ENCODE measurements at places on chromosomes 5 and 9.

DNA sequence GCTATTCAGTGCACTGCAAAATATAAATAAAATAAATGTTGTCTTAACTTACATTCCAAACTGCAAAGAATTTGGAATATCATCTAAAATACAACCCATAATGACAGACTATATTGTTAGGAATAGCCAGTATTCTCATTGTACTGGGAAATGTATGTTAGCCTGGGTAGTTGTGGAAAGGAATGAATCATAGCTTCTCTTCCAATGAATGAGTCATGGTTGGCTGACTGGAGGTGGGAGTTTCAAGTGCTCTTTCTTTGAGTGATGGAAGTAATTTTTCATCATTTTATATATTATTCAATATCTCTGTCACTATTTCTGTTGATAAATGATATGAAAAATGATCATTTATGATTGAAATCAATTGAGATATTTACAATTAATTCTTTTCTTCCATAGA, 158.6 kb upstream of the ARRDC3 start:
- DNase-seq, result no peak

DNA sequence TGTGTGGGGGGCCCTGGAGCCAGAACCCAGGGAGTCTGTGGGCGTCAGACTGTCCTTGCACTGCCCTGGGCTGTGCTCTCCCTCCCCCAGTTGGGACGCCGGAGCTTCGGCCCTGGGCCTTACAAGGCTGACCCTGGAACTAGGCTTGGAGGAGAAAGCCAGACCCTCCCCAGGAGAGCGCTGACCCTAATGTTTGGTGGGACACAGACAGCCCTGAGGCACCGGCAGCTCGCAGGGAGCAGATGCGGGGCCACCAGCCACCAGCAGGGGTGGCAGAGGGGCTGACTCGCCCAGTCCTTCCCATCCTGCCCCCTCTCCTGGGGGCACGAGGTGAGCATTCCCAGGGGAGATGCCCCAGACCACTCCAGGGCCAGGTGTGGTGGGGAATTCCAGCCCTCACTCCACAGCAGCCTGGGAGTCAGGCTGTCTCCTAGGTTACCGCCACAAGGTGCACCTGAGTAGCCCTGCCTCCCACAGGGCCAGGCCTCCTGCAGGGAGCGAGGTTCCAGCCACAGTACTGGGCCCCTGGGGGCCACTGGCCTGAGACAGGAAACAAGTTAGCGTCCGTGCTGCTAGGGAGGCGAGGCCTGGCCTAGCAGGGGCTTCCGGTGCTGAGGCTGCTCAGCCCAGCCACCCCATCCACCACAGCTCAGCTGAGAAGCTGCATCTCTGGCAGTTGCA, 134.6 kb downstream of the OLFM1 start:
- DNase-seq, result no peak

DNA sequence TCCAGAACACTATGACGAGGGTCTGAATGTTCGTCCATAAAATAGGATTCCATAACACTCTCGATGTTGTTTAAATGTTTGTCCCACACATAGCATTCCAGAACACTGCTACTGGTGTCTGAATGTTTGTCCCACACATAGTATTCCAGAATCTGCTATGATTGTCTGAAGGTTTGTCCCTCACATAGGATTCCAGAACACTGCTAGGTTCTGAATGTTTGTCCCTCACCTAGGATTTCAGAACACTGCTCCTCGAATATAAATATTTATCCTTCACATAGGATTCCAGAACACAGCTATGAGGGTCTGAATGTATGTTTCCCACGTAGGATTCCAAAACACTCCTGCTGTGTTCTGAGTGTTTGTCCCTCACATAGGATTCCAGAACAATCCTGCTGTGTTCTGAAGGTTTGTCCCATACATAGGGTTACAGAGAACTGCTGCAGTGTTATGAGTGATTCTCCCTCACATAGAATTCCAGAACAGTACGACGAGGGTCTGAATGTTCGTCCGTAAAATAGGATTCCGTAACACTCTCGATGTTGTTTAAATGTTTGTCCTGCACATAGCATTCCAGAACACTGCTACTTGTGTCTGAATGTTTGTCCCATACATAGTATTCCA, 215.3 kb downstream of the FOXD4L6 start:
- DNase-seq, result no peak

- no peak for DNase-seq
Measured at GRCh38 chr5:173187054-173187743, 42.9 kb downstream of the BNIP1 start.

DNA sequence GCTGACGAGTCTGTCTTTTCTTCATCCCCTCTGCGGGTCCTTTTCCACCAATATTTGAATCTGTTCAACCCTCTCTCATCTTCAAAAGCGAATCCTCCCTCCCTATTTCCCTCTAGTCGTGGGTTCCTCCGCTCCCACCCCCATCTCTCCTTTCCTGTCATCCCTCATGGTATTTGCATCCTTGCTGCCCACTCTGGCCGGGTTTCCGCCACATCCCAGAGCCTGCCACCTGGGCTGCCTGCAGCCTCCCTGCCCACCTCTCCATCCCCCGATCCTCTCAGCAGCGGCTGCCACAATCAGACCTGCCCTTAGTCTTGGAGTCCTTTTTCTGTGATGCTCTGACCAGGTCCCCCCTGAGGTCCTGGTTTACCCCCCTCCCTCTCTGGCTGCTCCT, 44.9 kb downstream of the JADE2 start:
- peak; percentile 77 for DNase-seq

GRCh38 chr5:167576126-167576525, 715.3 kb upstream of the WWC1 start:
- no peak for DNase-seq

DNA sequence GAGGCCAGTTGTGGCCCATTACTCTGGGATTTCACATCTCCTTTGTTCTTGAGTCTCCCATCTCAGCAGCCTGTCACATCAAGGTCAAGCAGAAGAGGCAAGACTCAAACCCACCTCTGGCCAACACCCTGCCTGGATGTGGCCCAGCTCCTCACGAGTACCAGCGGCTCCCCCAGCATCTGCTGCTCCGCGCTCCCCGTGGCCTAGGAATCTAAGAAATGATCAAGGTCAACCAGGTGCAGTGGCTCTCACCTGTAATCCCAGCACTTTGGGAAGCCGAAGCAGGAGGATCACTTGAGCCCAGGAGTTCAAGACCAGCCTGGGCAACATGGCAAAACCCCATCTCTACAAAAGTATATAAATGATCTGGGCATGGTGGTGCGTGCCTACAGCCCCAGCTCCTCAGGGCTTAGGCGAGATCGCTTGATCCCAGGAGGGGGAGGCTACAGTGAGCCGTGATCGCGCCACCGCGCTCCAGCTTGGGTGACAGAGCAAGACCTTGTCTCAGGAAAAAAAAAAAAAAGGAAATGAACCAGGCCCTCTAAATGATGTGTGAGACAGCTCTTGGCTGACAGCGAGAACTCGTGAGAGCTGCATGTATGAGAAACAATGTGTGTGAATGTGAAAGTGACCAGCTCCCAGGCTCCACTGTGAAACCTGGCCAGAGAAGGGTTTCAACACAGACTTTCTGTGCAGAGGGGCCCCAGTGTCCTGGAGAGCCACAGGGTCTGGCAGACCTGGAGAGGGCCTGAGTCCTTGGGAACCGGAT, 61.6 kb upstream of the ANGPTL2 start:
- DNase-seq, result no peak

DNA sequence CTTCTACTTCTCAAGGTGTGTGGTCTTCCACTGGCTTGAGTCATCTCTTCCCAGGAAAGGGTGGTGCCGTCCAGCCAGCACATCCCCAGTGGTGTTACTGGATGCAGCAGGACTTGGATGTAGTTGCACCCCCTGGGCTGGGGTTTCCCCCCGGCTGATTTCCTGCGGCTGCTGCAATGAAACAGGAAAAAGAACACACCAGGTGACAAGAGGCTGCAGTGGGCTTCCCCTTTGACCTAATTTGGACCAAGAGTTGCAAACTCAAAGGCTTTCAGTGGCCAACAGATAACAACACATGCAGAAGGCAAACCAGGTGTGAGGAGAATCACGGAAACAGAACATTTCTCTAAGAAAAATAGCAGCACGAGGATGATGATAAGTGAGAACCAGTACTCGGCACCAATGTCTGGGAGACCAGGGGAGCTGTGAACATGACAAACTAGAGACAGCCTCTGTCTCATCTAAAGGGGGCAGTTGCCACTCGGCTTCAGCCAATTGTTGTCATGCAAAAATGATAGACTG, 83.7 kb downstream of the PDE6A start:
- DNase-seq, result no peak

- no peak for DNase-seq
Measured at GRCh38 chr5:4643190-4643589, 496.9 kb upstream of the ADAMTS16 start.

GRCh38 chr5:134127376-134127861, 12.9 kb downstream of the TCF7 start:
- DNase-seq, result no peak

GRCh38 chr5:143573568-143574170, 170.2 kb upstream of the NR3C1 start:
- DNase-seq, result no peak

GRCh38 chr5:140178086-140178410, 3.1 kb downstream of the CYSTM1 start:
- DNase-seq, result no peak

GRCh38 chr5:107418902-107419301, 251.8 kb downstream of the EFNA5 start:
- DNase-seq, result no peak

DNA sequence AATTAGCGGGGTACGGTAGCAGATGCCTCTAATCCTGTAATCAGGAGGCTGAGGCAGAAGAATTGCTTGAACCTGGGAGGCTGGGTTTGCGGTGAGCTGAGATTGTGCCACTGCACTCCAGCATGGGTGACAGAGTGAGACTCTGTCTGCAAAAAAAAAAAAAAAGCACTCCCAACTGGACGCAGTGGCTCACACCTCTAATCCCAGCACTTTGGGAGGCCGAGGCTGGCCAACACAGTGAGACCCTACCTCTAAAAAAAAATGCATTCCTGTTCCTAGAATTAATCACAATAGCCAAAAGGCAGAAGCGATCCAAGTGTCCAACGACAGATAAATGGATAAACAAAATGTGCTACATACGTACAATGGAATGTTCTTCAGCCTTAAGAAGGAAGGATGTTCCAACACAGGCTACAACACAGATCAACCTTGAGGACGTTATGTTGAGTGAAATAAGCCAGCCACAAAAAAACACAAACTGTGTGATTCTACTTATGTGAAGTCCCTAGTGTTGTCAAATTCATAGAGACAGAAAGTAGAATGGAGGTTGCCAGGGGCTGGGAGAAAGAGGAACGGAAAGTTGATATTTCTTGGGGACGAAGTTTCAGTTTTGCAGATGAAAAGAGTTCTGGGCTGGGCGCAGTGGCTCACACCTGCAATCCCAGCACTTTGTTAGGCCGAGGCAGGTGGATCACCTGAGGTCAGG, 13.8 kb downstream of the FAM78A start:
- DNase-seq, result no peak

GRCh38 chr5:52830650-52831049, 42.9 kb downstream of the ITGA1 start:
- DNase-seq, result no peak

DNA sequence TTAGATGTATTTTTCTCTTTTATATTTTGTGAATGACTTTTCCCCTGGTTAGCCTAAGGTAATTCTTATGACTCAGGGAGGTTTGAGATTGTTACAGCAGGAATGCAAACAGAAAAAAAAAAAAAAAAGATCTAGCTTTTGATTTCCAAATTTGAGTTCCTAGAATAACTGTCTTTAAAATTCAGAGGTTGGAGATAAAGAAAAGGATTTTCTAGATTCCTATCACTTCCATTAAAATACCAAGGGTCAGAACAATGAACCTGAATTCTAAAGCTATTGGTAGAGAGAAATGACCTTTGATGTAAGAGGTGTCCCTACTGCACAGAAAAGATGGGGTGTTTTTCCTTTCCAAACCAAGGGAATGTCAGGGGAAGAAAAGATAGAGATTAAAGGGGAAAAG, 262.5 kb downstream of the DOCK8 start:
- DNase-seq, result no peak

GRCh38 chr5:1669276-1670155, 130.1 kb downstream of the MRPL36 start:
- DNase-seq, result no peak

DNA sequence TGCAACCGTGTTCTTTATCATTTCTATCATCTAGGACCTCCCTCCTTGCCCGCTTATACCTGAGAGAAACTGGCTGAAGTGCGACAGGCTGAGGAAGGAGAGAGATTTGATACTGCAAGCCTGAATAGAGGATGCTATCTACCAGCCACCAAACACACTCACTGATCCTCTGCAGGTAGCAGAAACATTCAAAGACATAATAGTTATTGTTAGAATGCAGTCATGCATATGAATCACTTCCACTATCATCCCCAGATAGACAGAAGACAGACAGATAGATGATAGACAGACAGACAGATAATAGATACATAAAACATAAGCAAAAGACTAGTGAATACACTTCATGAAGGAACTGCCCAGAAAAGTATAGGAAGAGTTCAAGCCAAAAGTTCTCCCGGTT, 32.9 kb downstream of the FAM81B start:
- DNase-seq, result no peak

- no peak for DNase-seq
Measured at GRCh38 chr9:70668751-70669150, 254.3 kb upstream of the KLF9 start.

GRCh38 chr9:33014665-33015014, 10.4 kb upstream of the DNAJA1 start:
- DNase-seq, result no peak

DNA sequence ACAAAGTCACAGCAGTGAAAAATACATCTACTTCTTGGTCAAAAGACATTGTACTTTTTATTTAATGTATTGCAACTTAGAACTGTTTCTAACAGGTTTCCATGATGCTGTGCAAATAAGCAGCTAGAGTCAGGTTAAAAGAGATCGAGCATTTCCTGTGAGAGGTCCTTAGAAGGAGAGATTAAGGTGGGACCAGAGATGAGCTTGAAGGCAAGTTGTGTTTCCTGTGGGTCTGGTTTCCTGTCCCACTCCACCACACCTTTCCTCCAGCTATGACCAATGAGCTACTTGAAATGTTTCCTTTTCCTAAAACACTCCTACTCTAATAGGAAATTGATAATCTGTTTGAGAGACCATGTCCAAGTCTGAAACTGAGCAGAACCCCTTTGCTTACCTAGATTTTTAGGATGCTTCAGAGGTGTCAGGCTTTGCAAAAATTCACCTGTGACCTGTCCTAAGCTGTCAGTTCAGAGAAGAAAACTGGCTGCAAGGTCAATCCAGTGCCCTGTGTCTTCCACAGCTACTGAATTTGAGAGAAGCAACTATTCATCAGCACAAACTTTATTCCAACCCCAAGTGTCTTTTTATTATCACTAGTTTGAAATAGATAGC, 13.1 kb upstream of the RLN1 start:
- no peak for DNase-seq

Data from posterior cingulate gyrus (tissue), 11 donors.